Progenitor cell of endocrine pancreas (in vitro differentiated cells): ENCODE measurements at places on chromosomes 2 and 18. TPM values are rescaled to one million over a fixed set of nuclear protein-coding genes. Genes with fewer than 3 reads are reported as not detected.

GRCh38 chr2:8656160-8656641 lies 25.7 kb upstream of the ID2 start:
- H3K36me3 ChIP-seq = no peaks in the 10 kb centered on the region
- no peak overlapping the region for H3K4me3 ChIP-seq
- H3K27ac ChIP-seq = peak overlapping the region; percentile 85
- peaks cover 8% of the 10 kb centered on the region for H3K4me1 ChIP-seq

DNA sequence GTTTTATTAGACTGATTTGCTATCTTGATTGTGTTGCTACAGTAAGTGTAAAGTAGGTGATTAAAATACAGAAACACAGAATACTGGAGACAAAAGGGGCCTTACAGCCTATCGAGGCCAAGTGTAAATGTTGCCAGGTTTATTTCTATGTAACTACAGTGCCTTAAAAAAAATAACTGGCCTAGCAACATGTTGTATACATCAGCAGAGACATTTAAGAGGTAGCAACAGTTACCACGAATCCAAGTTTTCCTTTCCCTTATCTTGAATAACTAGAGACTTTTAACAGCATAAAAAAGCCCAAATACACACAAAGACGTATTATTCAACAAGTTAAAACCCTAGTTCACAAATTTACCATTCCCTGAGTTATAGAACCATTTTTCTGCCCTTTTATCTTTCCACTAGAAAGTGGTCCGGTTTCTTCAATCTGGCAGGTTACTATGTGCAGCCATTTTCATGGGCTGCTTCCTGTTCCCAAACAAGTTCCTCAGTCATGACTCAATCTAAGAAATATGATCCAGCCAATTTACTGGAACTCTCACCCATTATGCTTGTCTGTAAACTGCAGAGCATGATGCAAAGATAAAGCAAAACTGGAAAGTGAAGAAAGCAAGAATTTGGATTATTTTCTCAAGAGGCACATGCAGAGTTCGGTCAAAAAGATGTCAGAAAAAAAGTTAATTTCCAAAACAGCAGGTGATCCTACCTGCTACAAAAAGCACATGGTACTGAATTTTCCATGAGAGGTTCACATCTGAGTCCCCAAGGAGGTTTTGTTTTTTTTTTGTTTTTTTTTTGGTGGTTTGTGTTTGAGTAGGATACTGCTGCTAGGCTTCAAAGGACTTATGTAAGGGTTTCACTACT lies 22.2 kb downstream of the NFE2L2 start:
- peak overlapping the region; percentile 87 for H3K27ac ChIP-seq
- H3K4me1 ChIP-seq = peaks cover 38% of the 10 kb centered on the region
- no peak overlapping the region for H3K4me3 ChIP-seq
- no peak for DNase-seq
- H3K36me3 ChIP-seq = peaks cover 6% of the 10 kb centered on the region

DNA sequence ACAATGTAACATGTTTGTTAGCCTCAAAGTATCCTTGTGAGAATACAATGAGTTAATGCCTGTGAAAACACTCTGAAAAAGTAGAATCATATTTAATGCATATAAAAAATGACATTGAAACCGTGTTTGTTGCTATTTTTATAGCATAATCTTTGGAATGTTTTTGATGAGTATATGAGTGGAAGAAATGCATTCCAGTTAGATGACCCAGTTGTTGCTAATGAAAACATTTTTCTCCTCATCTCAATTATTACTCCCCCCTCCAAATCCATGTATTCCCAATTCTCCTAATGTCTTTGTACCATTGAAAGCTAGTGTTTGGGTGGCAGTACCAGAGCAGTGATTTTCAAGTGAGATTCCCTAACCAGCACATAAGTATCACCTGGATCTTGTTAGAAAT lies 67.1 kb upstream of the DSEL start:
- no peaks in the 10 kb centered on the region for H3K36me3 ChIP-seq
- no peaks in the 10 kb centered on the region for H3K4me1 ChIP-seq
- H3K27me3 ChIP-seq = no peaks in the 10 kb centered on the region
- no peak for DNase-seq
- H3K4me3 ChIP-seq = no peak overlapping the region
- no peak overlapping the region for H3K27ac ChIP-seq

- no peaks in the 10 kb centered on the region for H3K27me3 ChIP-seq
- H3K36me3 ChIP-seq = no peaks in the 10 kb centered on the region
- H3K4me1 ChIP-seq = peaks cover 10% of the 10 kb centered on the region
- no peak overlapping the region for H3K27ac ChIP-seq
Observed at GRCh38 chr18:66872277-66872676, 268.4 kb upstream of the CDH19 start.

- peaks cover 28% of the 10 kb centered on the region for H3K27me3 ChIP-seq
- no peak for DNase-seq
- H3K4me3 ChIP-seq = no peak overlapping the region
- H3K36me3 ChIP-seq = no peaks in the 10 kb centered on the region
- no peak overlapping the region for H3K27ac ChIP-seq
Observed at GRCh38 chr2:223404616-223405015, 197.5 kb downstream of the SCG2 start.

DNA sequence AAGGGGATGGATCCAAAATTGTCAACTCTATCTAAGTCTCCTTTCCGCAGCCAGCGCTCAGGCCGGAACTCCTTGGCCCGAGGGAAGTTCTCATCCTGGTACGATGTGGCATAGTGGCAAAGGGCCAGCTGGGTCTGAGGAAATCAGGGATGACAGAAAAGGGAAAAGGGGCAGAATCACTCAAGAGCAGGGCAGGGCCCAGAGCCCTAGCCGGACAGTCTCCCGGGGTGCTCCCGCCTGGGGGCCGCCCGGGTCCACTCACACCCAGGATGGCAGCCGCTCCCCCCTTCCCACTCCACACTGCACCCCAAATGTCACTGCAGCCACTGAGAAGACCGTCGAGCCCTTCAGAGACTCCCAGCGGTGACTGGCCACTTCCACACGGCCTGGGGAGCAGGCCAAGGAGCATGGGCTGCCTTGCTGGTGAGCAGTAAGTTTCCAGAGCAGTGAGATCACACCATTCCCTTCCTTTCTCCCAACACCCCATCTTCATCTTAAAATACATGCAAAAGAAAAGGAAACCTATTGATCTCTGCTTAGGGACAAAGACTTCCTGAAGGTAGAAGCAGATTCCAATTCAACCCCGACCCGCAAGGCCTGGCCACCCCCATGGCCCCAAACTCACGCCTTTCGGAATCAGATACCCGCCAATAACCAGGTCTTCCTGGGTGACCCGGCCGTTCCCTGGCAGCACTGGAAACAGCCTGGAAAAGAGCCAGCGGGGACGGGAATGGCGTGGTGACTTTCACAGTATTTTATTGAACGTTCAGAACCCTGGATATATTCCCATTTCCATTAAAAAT lies 26.7 kb downstream of the CYP27C1 start:
- peaks cover 13% of the 10 kb centered on the region for H3K36me3 ChIP-seq
- peaks cover 2% of the 10 kb centered on the region for H3K4me1 ChIP-seq
- H3K4me3 ChIP-seq = no peak overlapping the region

- no peaks in the 10 kb centered on the region for H3K27me3 ChIP-seq
- no peak overlapping the region for H3K4me3 ChIP-seq
- peaks cover 2% of the 10 kb centered on the region for H3K4me1 ChIP-seq
- H3K27ac ChIP-seq = no peak overlapping the region
Observed at GRCh38 chr2:8378016-8378810, 303.6 kb upstream of the ID2 start.

DNA sequence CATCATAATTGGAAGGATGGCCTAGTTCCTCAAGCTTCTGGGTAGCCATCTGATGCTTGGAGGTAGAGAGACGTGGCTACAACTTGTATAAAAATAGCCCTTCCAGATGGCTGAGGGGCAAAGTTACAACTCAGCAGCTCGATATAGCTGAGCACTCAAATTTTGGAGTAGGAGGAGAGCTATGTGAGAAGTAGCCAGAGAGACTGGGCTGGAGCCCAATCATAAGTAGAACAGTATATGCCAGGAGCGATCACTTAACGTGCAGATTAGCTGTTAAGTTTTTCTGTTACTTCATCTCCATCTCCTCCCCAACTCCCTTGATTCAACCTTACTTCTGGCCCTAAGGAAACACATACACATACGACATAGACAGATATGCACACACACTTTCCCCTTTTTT lies 28.8 kb downstream of the CNRIP1 start:
- no peak overlapping the region for H3K27ac ChIP-seq
- H3K36me3 ChIP-seq = no peaks in the 10 kb centered on the region
- peaks cover 3% of the 10 kb centered on the region for H3K4me1 ChIP-seq
- H3K27me3 ChIP-seq = peaks cover 24% of the 10 kb centered on the region
- H3K4me3 ChIP-seq = no peak overlapping the region

DNA sequence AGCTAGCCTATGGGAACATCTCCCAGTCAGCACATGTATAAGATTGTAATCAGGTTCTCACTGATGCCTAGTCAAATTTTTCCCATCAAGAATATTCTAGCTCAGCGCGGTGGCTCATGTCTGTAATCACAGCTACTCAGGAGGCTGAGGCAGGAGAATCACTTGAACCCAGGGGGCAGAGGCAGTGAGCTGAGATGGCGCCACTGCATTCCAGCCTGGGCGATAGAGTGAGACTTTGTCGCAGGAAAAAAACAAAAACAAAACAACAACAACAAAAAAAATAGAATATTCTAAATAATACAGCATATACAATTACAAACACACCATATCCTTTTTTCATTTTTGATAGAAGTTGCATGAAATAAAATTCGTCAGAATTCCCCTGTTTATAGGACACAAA lies 67.5 kb upstream of the MYCN start:
- H3K4me3 ChIP-seq = no peak overlapping the region
- H3K27ac ChIP-seq = no peak overlapping the region
- no peaks in the 10 kb centered on the region for H3K36me3 ChIP-seq
- H3K4me1 ChIP-seq = no peaks in the 10 kb centered on the region
- DNase-seq = no peak

DNA sequence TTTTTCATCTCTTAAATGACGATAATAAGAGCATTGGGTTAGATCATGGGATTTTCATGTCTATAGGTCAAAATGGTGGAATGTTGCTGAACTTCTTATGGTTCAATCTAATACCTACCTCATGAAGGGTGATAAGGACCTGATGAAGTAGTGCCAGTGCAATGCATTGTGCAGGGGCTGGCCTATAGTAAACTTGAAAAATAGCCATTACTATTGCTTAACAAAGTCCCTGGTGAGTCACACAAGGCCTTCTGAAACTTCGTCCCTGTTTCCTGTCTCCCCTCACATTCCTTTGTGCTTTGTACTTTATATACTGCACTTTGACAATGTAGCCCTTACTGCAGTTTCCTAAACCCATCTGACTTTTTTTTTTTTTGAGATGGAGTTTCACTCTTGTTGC lies 515.9 kb downstream of the SLC4A3 start:
- H3K36me3 ChIP-seq = no peaks in the 10 kb centered on the region
- H3K4me3 ChIP-seq = no peak overlapping the region
- no peaks in the 10 kb centered on the region for H3K27me3 ChIP-seq
- H3K27ac ChIP-seq = no peak overlapping the region
- no peaks in the 10 kb centered on the region for H3K4me1 ChIP-seq

DNA sequence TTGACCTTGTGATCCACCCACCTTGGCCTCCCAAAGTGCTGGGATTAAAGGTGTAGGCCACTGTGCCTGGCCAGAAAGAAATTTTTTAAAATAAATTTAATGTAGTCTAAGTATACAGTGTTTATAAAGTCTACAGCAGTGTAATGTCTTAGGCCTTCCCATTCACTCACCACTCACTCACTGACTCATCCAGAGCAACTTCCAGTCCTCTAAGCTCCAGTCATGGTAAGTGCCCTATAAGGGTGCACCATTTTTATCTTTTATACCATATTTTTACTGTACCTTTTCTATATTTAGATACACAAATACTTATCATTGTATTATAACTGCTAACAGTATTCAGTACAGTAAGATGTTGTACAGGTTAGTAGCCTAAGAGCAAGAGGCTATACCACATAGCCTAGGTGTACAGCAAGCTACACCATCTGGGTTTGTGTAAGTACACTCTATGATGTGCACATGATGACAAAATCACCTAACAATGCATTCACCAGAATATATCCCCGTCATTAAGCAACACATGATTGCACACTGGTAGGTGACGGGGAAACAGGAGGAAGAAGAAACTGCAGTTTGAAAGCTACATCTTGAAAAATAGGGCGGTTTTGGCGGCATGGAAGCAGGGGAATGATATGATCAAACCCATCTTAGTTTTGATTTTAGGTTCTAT lies 105.1 kb upstream of the ITGB6 start:
- peaks cover 9% of the 10 kb centered on the region for H3K36me3 ChIP-seq
- no peak overlapping the region for H3K4me3 ChIP-seq
- no peak overlapping the region for H3K27ac ChIP-seq

GRCh38 chr18:32349728-32350395 lies 120.8 kb downstream of the GAREM1 start:
- H3K4me1 ChIP-seq = peaks cover 37% of the 10 kb centered on the region
- no peaks in the 10 kb centered on the region for H3K27me3 ChIP-seq
- peak overlapping the region; percentile 38 for H3K27ac ChIP-seq
- H3K4me3 ChIP-seq = no peak overlapping the region
- no peak for DNase-seq

- H3K4me1 ChIP-seq = no peaks in the 10 kb centered on the region
- H3K4me3 ChIP-seq = no peak overlapping the region
- DNase-seq = no peak
- H3K27me3 ChIP-seq = no peaks in the 10 kb centered on the region
Observed at GRCh38 chr2:234661175-234661574, 164.3 kb upstream of the ARL4C start.

DNA sequence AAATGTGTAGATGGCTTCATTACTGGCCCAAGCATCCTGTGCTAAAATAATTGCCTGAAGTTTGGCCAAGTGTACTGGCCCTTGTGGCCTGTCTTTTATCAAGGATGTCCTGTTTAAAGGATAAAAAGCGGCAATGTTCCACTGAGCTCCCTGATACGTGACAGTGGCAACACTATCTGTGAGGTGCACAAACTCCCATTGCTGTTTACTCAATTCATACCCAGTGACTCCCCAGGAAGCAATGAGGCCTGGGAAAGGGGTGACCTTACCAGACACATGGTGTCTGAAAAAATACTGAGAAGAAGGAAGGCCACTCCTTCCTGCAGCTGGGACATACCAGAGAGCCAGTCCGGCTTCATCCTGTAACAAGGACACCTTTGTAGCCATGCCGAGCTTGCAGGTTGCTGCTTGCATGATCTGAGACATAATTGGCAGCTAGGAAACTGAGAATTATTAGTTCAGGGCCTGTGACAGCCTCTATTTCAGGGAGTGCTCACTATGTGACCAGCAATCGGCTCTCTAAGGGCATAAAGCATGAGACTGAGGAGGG lies 198.5 kb upstream of the LRATD1 start:
- no peaks in the 10 kb centered on the region for H3K27me3 ChIP-seq
- H3K27ac ChIP-seq = no peak overlapping the region
- no peaks in the 10 kb centered on the region for H3K4me1 ChIP-seq
- no peak overlapping the region for H3K4me3 ChIP-seq
- no peak for DNase-seq
- no peaks in the 10 kb centered on the region for H3K36me3 ChIP-seq

The CPS1 gene
- total RNA-seq = 3.3 and 4.9 TPM in 2 replicates

The GAL3ST2 gene
- 0.51 and 0.84 TPM in 2 replicates for total RNA-seq

The MCFD2 gene
- total RNA-seq = 72.9 and 78.3 TPM in 2 replicates

The PLCL1 gene
- total RNA-seq = 41.1 and 48.3 TPM in 2 replicates

The CFAP65 gene
- total RNA-seq = 0.65 and 0.67 TPM in 2 replicates

The MTHFD2 gene
- total RNA-seq = 64.9 and 71.2 TPM in 2 replicates

The METAP1D gene
- 8.3 and 9.8 TPM in 2 replicates for total RNA-seq

The MIB1 gene
- total RNA-seq = 79.5 and 81.3 TPM in 2 replicates
